ENCODE measurements at places on chromosomes 1 and 21.

GRCh38 chr1:94463056-94463764, 45.0 kb downstream of the ABCD3 start:
- DNase-seq, result no peak

DNA sequence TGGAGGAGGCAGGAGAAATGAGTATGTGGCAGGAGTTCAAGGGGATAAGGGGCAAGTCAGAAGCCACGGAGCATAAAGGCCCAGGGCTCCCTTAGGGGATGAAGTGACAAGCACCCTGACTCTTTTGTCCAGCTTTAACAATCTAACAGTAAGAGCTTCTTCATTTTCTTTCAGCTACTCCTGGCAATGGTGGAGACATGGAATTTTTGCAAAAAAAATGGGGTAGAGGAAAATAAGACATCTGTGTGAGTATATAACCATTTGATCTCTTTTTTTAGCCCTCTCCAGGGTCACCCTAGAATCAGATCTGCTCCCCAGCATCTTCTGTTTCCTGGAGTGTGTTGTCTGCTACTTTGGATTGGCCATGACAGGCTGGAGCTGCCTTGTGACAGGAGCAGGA, 47.1 kb downstream of the ZNF697 start:
- no peak for DNase-seq

DNA sequence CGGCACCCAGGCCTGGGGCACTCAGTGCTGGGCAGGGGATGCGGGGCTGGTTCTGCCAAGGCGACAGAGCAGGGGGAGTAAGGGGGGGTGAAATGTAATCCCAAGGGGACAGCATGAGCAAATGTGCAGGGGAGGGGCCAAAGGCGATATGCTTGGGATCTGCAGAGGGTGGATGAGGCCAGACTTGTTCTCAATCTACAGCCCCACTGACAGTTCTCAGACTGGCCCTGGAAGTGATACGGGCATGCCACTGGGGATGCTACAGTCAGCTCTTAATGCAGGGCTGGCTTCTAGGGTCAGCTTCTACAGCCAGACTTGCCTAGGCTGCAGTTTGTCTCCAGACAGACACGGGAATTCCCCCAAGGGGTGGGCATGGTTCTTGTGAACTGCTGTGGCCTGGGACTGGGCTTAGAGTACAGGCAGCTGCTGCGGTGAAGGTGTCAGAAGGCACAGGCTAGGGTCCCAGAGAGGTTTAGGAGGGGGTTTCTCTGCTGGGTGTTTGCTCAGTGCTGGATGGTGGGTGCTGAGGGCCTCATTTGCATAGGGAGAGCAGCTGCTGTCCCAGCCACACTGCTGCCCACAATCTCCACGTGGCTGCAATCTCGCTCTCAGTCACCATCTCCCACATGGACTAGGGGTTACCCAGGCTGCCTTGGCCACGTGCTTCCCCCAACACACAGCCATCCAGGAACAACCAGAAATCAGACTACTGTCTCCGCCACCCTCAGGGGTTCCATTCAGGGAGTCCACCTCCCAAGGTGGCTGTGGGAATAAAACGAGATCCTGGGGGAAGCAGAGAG, 190.1 kb downstream of the HIVEP3 start:
- DNase-seq, result peak; percentile 23

GRCh38 chr1:236144446-236145150, 2.3 kb downstream of the GPR137B start:
- no peak for DNase-seq

DNA sequence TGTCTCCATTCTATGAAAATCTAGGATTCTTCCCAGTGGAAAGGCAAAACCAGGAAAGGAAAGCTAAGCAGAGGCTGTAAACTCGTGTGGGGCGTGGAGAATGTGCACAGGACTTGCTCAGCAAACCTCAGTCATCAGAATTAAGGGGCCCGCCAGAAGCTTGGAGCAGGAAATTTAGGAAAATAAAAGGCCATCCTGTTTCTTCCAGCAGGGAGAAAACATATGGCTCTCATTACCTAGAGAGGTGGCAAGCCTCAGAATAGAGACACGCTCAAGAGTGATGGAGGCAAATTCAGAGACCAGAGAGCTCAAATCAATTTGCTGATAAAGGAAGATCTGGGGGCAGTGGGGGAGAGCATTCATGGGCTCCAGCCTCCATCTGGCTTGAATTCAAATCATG, 151.9 kb upstream of the KLHDC7A start:
- no peak for DNase-seq

DNA sequence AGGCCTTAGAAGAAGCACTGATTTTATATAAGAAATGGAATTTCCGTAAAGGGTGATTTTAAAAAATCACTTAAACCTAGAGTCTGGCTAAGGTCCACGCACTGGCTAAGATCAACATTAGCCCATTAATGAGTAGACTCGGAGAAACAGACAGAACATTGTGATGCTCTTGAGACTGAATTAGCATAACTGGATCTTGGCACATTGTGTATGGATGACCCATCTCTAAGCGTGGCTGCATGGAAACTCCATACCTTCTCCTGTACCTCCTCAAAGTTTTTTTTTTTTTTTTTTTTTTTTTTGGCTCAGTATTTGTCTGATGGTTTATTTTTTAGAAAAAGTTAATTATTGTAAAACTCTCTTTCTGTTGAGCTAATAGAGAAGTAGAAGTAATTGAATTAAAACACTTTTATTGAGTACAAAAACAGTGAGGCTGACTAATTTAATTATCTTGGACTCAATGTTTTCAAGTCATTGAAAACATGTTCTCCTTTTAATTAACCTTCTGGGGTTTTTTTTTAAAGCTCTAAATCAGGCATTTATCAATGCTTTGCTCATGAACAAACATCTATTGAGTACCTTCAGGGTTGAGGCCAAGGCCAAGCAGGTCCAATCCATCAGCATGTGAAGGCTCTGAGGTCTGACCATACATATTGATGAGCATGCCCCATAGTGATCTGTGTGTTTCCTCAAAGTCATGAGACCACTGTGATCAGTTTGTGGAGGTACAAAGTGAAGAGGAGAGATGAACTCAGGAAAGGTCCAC, 74.0 kb downstream of the TLR5 start:
- no peak for DNase-seq

DNA sequence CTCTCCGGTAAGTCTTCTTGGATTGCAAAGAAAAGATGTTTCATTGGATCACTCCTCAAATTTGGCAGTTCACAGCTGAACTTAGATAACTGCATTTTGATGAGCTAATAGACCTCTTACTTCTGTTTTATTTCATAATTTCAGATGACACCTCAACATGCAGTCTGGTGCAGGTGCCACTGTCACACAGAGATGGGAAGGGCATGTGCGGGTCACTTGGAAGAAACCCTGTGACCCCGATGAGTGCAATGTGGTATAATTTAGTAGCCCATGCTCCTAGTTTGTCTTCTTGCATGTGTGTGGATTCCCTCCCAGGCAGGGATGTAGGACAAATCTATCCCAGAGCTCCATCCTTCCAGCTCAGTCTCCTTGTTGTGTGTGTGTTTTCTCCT, 481 bp upstream of the SLAMF1 start:
- DNase-seq, result no peak

GRCh38 chr21:19776076-19776475, 1222.1 kb upstream of the NCAM2 start:
- peak; percentile 44 for DNase-seq

DNA sequence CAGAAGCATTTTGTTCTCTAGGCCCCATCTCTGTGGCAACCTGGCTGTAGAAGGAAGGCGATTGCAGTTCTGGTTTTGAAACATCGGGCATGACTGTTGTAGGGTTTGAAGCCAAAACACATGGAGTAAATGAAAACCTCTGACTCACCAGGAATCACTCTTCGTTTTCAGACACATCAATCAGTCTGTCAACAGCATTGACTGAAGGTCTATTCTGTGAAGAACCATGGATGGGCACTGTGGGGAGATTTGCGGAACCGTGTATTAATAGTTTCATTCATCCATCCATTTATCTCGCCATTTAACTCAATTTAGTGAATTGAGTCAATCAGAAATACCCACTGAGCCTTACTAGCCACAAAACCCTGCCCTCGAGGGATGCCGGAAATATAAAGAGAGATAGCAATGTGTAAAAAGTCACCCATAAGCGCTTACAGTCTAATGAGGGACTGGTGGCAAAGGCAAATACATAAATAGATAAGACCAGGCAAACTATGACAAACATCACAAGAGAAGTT, 364.6 kb upstream of the PROX1 start:
- no peak for DNase-seq

DNA sequence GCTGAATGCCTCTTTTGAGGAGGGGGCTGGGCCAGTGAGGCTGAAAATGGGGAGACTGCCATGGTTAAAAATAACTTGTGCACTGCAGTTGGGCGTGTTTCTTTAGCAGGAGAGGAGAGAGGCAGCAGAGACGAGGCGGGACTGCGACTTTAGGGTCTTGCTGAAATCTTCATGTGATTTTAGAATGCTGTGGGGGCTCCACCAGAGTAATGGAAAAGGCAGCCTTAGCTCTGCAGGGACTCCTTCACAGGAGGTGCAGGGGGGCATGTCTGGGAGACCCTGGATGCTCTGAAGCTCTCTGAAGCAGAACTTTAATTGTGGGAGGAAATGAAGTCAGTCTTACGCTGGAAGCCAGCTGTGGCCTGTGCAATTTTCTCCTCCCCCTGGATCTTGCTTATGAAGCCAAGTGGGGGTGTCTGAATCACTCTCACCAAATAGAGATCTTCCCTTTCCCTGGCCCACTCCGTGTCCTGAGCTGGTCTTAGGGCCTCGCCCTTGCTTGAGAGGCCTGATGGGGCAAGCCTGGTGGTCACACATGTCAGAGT, 60.8 kb downstream of the NDUFS5 start:
- DNase-seq, result peak; percentile 56

DNA sequence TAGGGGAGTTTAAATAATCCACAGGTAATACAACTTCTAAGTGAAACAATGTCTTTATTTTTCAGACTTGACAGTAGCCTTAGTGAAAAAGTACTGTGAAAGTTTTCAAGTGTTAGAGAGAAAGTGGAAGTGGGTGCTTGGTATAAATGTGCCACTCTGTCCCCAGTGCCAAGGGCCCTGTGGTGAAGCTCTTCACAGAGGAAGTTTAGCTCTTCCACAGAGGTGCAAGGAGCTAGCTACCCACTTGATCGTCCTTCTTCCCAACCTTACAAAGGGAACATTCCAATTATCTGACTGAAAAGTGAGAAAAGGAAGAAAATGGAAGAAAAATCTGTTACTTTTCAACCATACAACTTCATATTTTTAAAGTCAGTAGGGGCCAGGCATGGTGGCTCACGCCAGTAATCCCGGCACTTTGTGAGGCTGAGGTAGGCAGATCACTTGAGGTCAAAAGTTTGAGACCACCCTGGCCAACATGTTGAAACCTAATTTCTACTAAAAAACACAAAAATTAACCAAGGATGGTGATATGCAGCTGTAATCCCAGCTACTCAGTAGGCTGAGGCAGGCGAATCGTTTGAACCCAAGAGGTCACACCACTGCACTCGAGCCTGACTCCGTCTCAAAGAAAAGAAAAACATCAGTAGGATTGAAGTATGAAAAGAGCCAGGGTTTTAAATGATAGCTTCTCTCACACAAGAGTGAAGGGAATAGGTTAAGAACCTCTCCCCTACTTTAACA, 41.0 kb upstream of the PTPRC start:
- no peak for DNase-seq

DNA sequence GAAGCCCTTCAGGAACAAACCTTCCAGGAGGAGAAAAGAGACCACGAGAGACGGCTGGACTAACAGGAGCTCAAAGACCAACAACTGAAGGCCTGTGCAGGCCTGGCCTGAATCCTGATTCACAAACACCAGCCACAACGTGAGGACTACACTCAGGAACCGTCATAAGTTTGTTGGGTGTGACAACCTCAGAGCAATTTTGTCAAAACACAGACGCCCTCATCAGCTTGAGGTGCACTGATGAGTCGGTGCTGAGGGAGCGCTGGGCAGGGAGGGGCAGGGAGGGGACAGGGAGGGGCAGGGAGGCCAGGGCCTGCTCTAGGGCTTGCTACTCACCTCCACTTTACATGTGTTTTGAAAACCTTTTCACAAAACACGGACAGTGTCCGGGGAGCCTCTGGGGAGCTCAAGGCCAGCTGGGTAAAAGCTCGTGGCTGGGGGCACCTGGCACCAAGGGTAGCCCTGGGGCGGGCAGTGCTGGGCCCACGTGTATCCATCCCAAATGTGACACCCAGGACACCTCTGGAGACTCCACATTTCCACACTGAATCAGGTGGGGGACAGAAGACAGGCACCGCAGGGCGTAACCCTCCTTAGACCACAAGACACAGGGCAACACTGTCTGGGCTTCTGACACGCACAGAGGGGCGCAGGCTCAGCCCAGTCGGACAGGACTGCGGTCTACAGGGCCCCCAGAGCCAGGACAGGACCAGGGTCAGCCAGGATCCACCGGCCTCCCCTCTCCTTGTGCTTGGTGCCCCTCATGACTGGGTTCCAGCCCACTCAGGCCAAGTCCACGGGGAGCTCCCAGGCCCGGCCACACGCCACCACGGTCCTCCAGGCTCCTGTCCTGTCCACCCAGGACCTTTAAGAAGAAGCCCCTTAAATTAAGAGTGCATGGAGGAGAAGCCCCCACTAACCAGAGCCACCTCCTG, 16.5 kb downstream of the LSS start:
- DNase-seq, result no peak

- DNase-seq, result no peak
Measured at GRCh38 chr1:180854456-180854855, 58.2 kb upstream of the KIAA1614 start.

- DNase-seq, result no peak
Measured at GRCh38 chr1:204278251-204278650, 64.5 kb upstream of the GOLT1A start.

DNA sequence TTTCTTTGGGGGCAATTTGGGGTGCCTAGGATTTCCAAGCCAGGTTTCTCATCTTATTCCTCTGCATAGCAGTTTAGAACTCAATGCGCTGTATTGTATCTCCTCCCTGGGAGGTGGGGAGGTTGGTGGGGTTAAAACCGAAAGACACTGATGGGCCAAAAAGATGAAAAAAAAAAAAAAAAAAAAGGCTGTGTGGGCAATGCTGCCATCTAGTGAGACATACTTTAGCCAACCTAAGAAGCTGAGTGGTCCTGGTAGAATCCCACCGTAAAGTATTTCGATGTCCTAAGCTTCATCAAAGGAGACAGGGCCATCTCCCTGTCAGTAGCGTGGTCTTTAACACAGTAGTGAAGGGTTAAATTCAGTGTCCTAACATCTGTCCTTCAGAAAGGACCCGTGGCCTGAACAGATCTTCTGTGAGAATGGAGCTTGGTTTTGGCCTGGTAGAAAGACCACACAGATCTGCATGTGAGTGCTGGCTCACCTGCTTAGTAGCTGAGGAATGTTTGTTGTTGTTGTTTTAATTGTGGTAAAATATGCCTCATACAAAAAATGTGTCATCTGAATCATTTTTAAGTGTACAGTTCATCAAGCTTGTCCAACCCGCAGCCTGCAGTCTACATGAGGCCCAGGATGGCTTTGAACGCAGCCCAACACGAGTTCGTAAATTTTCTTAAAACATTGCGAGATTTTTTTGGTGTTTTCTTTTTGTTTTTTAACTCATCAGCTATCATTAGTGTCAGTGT, 226.2 kb downstream of the KIF26B start:
- peak; percentile 8 for DNase-seq

DNA sequence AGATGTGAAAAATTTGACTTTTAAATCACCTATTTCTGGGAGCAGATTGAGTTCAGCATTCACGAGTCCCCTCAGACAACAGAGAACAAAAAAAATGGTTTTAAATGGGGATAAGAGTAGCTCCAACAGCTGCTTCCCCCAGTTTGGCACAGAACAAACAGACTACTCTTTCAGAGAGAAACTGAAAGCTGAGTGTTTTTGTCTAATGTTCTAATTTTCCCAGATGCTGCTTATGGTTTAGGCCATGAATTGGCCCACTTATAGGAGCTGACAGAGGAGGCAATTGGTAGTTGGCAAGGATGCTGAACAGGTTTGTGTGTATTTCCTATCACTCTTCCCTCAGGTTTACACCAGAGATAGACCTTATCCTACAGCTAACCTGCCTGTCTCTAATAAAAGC, 1637.4 kb upstream of the PRMT6 start:
- DNase-seq, result no peak

Data from fibroblast of skin of scalp (primary cell).